ENCODE measurements at places on chromosomes 5 and 9.

DNA sequence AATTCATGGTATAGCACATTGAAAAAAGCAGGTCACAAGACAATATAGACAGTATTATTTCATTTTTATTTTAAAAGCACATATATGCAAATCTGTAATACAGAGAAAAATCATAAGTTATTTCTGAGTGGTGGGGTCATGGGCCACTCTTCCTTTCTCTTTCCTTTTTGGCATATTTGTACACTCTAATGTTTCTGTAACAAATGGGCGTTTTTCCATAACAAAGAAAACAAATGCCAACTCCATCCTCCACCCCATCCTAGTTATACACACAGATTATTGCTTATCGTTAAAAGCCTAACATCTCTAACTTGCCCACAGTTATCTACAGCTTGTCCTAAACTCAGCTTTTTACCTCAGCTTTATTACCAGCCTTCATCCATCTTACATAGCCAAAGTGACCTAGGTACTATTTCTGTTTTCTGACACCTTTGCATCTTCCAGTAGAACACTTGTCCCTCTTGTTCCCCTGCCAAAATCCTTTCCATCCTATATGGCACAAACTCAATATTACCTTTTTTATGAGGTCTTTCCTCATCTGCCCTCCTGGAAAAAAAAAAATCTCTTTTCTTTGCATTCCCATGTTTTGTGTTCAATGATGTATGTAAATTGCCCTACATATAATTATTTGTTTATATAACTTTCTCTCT, 4.1 kb downstream of the KIAA0825 start:
- DNase-seq = no peak

DNA sequence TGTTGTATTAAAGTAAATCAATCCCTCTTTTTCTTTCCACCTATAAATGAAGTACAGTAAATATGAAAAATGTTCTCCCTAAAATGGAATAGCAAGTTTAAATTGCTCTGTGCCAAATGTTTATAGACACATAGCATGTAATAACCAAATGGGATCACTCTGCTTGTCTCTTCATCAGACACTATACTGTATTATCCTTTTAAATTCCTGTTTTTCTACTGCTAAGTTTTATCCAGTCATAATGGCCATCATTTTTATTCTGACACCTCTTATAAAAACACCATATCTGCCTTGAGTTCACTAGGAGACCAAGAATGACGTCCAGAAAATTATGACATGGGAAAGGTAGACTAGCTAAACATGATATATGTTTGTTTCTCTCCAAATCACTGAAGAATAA, 252.8 kb downstream of the CAAP1 start:
- DNase-seq = no peak

DNA sequence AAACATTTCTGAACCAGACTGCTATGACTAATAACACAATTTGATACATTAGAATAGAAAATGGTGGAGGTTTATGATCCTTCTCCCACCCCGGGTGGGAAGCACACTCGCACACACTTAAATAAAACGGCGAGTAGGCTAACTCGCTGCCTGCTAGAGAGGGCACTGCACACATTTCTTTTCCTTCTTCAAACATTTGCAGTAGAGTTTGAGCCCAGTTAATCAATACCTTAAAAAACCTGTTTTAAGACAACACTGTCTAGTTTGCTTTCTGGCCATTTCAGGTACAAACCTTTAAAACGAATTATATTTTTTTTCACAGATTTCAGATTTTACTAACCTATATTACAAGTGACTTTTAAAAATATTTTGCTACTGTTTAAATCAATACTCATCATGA, 63.5 kb downstream of the EFNA5 start:
- DNase-seq = no peak

DNA sequence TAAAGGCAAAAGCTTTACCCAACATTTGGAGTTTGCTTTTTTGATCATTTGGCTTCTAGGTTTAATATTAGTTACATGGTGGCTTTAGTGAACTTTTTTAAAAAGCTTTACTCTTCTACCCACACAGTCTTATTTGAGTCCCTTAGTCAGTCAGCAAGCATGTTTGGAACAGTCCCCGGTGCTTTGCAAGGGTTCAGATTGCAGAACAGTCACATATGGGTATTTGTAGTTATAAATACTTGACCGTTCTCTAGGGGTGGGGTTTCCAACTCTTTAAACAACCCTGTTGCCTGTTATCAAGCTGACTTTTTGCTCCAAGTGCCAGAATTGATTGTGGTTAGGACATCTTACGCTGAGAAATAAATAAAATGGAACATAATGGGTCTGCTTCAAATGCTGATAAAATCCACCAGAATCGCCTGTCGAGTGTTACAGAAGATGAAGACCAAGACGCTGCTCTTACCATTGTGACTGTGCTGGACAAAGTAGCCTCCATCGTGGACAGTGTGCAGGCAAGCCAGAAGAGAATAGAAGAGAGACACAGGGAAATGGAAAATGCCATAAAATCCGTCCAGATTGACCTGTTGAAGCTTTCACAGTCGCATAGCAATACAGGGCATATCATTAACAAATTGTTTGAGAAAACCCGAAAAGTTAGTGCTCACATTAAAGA, at the start of gene CAVIN4:
Gene CAVIN4, plus strand, starts transcription at position 304 of the 673 bp plus-strand sequence. Its CDS starts 65 bp downstream, at position 369.
- no peak for DNase-seq

GRCh38 chr9:75149841-75150241, 61.5 kb downstream of the OSTF1 start:
- no peak for DNase-seq

DNA sequence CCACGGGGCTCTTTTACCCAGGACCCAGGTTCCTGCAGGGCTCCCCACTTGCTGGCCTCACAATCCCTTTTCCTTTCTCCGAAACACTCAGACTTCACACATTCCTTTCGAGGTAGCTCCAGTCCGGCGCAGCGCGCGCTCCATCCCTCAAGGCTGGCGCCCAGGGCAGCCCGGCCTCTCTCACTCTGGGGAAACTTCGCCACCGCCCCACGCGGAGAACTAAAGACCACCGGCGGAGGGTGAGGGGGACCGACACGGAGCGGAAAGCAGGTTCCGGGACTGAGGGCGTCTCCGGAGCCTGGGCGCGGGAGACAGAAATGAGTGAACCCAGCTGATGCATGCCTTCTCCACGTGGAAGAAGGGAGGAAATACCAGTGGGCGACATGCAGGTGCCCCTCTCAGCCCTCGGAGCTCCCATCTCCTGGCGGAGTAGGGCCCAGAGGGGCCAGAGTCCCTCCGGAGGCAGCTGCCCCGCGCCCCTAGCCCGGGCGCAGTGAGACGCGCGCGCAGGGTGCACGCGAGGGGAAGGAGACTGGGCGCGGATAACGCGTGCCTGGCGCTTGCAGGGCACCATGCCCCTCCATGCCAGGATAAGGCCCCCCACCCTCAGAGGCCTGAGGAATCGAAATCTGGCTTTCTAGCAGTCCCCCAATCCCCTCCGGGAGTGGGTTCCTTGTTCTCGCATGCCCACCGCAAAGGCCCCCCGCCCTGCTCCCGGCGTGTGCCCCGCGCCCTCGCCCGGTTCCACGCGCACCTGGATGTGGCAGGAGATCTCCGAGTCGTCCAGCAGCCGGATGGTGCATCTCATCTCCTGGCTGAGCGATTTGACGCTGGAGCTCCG, 650 bp downstream of the FRMD3 start:
- DNase-seq = peak; percentile 33

DNA sequence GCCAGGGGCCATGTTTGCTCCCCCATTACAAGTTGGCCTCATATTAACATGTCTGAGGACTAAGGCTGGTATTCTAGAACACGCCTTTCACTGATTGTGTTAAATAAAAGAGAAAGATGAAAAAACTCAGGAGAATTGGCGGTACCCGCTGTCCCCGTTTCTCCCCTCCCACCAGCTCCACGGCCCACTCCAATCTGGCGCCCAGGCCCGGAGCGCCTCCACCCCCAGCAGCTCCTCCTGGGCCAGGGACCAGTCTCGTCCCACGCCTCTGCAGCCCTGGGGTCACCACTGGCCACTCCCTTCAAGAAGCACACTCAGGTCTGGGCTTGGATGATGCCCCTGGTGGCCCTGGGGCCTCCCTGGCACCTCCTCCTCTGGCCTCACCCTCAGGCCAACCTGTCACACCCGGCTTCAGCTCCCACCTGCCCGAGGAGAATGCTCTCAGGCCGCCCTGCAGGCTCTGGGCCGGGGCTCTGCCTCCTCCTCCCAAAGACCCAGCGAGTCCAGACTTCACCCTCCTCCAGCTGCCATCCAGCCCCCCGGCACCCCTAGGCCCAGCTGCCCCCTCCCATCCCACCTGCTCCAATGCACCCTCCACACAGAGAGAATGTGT, 133.0 kb upstream of the PPP1R26 start:
- no peak for DNase-seq

GRCh38 chr9:130143958-130144366, 28.2 kb upstream of the NCS1 start:
- no peak for DNase-seq

- DNase-seq = peak; percentile 44
Observed at GRCh38 chr9:81687521-81688261, 1.7 kb downstream of the TLE1 start.

GRCh38 chr5:132381614-132382013, 12.1 kb downstream of the SLC22A5 start:
- no peak for DNase-seq

DNA sequence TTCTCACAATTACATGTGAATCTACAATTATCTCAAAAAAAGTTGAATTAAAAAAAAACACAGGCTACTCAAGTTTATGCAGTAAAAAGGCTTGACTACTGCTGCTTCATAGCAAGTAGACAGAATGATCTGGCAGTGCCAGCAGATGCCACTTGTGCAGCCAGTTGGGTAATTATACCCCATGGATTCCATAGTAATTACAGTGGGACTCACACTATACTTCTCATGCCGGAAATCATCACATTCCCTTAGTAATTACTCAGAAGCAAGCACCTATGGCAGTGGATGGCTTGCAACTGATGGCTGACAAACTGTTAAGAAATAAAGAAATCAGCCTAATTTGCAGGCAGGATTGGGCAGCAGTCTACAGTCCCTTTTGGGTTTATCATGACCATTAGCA, 463.2 kb upstream of the KLF4 start:
- DNase-seq = no peak

DNA sequence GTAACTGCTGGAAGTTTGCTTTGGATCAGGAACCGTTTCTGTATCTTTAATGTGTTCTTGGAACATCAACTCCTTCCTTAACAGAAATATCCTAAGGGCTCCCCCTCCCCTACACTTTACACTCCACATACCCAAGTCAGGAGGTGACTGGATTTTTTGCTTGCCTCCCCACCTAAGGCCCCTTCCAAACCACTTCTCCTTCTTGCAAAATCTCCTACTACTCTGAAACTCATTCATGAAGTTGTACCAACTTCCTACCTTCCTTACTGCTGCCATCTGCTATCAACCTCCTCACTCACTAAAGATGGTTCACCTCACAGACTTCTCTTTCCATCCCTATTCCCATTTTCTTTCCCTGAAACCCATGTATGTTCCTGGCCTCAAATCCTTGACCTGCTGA, 16.1 kb downstream of the TXN start:
- no peak for DNase-seq

DNA sequence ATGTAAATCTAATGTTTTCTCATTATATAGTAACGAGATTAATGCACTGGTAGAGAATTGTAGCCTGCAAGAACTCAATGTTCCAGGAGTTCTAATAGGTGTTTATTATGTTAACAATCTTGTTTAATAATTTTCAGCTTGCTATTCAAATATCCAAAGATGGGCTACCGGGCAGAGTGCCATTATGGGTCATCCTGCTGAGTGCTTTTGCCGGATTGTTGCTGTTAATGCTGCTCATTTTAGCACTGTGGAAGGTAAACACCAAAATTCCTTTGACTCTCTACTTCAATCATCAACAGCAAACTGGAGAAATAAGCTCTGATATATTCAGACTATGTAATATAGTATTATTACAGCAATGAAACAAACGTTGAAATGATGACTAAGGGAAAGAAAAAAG, 41.9 kb upstream of the ITGA2 start:
- peak; percentile 43 for DNase-seq

GRCh38 chr9:79695531-79696175, 123.9 kb downstream of the TLE4 start:
- DNase-seq = no peak

DNA sequence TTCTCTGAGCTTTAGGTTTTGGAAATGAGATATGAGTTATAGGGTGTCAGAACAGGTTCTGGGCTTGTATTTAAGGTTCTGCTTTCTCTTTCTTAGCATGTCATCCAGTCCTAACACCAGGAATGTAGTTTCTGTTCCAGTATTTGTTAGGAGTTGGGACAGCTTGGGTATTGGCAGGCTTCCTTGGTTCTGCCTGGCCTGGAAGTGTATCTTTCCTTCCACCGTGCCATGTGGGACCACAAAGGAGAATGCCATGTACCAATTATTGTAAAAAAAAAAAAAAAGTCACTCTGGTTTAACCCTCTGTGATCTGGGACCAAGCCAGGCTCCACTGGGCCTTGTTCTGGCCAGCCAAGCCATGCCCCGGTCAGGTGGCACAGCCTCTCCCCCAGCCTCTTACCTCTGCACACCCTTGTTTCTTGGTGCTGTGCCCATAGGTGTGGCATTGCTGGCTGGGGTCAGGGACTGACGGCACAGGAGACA, 47.8 kb downstream of the ARHGAP26 start:
- DNase-seq = no peak

GRCh38 chr9:100052375-100052774, 46.4 kb downstream of the ERP44 start:
- DNase-seq = no peak

GRCh38 chr5:178290376-178290775, 57.8 kb upstream of the PHYKPL start:
- no peak for DNase-seq

GRCh38 chr5:118467103-118467502, 521.2 kb downstream of the DTWD2 start:
- no peak for DNase-seq

- no peak for DNase-seq
Observed at GRCh38 chr9:127724012-127724411, 8.1 kb downstream of the TTC16 start.

DNA sequence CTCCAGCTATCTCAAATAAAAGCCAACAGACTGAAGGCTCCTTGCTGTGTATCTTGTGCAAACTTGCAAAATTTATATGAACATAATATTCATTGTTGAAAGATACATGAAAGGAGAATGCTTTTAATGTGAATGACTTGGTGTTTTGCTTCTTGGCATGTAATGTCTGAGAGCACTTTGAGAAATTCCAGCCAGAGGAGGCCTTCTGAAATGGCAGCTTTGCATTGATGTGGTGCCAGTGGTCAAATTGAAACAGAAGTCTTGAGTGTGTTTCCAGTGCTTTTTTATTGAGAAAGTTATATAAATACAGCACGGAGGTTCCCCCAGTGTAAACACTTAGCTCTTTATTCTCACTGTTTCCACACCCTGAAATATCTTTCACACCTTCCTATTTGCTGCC, 182.1 kb downstream of the ADCY2 start:
- DNase-seq = no peak

- DNase-seq = peak; percentile 28
Observed at GRCh38 chr5:124824637-124825158, 78.3 kb upstream of the ZNF608 start.

DNA sequence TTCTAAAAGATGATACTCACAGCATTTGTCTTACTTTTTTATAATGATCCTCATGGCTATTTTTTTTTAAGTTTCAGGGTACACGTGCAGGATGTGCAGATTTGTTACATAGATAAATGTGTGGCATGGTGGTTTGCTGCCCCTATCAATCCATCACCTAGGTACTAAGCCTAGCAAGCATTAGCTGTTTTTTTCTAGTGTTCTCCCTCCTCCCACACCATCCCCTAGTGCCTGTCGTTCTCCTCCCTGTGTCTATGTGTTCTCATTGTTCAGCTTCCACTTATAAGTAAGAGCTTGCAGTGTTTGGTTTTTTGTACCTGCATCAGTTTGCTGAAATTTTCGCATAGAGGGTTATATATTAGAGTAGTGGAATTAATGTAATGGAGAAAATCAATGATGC, 189.1 kb upstream of the CDH12 start:
- DNase-seq = no peak
